CD4-positive, alpha-beta T cell treated with Interleukin-17A for 1 hour (primary cell): ENCODE measurements at places on chromosomes 13 and 19.

DNA sequence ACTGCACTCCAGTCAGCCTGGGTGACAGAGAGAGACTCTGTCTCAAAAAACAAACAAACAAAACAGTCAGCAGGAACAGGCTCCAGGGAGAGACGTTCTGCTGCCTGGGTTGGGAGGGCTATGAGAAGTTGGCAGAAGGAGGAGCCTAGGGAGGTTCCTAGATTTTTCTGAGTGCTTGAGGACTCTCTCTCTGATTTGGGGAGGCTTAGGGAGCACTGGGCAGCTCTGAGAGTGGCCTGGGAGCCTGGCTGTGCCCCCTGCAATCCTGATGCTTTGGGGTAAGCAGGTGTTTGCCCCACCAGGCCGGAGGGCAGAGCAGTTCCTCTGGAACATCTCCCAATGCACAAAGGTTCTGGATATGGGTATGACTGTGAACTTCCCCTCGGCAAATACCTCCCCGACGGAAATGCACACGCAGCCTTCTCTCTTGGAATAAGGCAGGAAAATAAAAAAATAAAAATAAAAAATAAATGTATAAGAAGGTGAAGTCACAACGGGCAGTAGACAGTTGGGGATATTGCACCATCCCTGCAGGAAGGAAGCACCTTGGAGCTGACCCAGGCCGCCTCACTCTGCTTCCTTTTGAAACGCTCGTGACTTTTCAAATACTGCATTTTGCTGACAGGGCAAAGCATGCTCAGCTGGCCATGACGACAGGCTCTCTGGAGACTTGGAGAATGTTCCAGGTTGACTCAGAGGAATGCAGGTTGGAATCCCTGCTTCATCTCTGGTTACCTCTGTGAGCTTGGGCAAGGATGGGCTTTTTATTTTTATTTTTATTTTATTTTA, 26.5 kb upstream of the HOMER3 start:
- DNase-seq: no peak

GRCh38 chr13:85247780-85248179, 551.4 kb downstream of the SLITRK6 start:
- no peak for DNase-seq

- DNase-seq: no peak
These were observed 126.9 kb downstream of the SIPA1L3 start for GRCh38 chr19:38033658-38034491.

GRCh38 chr13:30466841-30467252, 1.1 kb upstream of the HMGB1 start:
- no peak for DNase-seq

GRCh38 chr13:27450921-27451471, 632 bp upstream of the MTIF3 start:
- DNase-seq: peak; percentile 34
